ENCODE measurements at places on chromosomes 2 and 18.

- no peak for DNase-seq
These were observed 6.4 kb upstream of the GEMIN6 start for GRCh38 chr2:38771632-38772031.

DNA sequence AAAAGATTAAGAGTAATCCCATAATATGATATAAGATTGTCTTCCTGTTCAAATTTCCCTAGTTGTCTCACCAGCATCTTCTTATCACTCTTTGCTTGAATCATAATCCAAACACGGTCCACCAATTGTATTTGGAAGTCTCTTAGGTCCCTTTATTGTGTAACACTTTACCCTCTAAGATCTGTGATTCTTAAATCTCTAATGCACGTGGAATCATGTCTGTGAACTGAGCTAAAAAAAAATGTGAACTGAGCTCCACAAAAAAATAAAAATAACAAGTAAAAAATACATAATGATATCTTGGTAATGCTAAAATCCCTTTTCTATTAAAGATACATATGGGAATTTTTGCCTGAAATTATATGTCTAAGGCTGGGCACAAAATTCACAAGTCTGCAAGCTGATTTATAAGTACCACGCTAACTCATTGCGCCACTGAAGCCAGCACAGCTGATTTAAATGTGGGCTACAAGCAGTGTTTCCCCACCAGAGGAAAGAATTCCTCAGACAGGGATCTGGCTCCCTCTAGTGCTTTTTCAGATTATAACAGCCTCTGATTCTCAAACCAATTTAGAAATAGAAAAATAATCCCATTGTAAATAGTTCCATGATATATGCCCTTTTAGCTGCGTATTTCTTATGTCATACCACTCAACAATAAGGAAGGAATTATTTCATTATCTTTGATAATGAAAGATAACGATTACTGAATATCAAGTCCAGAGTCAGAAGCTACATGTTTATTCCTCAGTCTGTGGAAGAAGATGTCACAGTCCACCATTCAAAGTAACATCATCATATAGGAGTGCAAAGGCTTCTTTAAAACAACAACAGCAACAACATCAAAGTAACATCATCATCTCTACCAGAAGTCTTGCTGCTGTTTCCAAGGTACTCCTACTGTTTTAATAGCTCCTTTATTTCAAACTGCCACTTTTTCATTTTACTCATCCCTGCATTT lies 22.9 kb downstream of the RBM43 start:
- DNase-seq: peak; percentile 12

- DNase-seq: no peak
These were observed 57.3 kb upstream of the FAM117B start for GRCh38 chr2:202577250-202578183.

- DNase-seq: no peak
These were observed 322.6 kb downstream of the CELF4 start for GRCh38 chr18:37242826-37243560.

DNA sequence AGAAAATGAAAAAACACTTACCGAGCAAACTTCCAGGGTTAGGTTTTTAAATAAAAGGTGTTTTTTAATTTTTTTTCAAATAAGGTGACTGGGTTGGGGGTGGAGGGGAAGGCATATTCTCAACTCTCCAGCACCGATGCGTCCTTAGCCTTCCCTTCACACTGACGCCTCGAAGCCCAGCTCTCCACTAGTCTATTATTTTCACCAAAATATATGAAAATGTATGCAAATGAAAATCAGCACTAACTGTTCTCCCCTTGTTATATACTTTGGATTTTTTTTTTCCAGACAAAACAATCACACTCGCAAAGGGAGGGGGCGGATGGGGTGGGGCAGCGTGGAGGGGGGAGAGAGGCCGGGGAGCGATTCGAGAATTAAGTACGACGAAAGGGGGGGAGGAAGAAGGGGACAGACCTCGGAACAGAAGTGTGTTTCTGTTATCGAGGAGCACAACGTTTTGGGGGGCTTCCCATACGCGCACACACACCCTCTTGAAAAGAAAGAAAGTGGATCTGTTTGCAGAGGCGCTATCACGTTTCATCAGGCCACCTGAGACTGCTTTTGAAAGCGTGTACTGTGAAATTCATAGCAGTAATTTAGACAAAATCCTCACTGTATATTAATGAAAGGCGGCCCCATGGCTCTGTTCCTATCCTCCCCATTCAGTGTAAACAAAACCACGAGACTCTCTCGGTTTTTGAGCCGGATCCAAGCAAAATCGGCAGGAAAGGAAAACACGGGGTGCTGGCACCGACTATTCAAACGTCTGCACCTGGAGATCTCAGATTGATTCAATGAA lies 2.4 kb upstream of the POU3F3 start:
- DNase-seq: no peak

DNA sequence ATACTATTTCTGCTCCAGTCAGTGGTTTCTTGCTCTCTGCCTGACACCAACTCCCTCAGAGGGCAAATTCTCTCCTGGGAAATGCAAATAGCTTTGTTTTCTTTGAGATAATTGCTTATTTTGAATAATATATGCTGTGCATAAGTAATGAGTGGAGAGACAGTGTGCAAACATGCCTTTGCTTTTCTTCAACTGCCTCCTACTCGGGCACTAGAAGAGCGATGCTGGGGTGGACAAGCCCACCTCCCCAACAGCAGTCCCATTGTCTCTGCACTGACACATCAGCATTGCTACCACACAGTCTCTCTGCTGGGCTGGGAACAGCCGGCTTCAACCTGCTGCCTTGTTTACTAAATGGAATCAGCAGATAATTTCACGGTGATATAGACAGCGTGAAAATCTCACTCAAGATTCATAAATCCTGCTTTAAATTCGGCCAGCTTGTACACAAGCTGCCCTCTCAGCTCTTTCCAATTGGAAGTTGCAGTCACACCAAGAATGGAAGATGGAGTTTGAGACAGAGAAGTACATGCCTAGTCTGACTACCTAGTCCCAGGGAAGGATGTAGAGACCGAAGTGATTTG lies 694.5 kb downstream of the TDRD15 start:
- no peak for DNase-seq

DNA sequence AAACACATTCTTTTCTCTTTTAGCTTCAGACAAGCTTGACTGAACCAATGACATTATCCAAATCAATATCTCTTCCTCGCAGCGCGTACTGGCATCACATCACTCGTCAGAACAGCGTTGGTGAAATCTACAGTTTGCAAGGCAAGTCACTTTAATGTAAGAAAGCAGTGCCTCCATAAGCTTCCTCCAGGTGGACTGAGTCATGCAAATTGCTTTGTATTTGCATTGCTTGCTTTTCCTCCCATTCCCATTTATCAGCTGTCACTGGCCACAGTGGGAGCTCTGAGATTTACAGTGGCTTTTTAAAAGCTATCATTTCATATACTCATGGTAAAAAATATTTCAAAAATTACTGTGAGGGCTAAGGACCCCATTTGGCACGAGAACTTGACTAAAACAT lies 189.9 kb downstream of the CD226 start:
- DNase-seq: no peak

DNA sequence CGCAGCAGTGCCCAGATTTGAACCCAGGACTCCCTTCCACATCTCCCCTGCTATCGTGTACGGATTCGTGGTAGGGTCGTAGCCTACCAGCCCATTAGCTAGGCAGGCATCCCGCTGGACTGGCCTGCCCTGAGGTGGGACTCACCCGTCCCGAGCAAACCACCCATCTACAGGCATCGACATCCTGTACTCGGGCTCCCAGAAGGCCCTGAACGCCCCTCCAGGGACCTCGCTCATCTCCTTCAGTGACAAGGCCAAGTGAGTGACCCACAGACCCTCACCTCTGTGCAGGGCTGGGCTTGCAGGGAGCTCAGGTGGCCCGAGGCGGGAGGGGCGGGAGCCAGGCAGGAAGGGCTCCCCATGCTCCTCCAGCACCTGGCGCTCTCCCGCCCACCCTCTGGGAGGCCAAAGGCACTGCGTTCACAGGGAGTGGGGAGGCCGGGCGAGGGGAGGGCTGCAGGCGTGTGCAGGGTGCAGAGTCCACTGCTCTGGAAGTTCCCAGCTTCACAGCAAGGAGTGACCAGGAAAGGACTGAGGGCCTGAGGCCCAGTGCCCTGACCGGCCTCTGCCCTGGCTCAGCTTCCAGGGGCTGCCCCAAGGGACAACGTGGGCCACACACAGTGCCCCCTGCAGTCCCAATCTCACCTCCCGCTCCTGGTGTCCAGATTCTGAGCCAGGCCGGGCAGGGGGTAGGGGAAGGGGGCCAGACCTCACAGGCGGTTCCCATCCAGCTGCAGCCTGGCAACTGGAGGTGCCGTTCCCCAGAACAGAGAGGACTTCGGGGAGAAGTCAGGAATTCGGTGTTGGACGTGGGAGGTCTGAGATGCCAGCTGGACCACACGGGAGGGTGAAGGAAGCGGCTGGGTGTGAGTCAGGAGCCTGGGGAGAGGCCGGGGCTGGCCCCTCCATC lies 5.4 kb downstream of the AGXT start:
- no peak for DNase-seq

DNA sequence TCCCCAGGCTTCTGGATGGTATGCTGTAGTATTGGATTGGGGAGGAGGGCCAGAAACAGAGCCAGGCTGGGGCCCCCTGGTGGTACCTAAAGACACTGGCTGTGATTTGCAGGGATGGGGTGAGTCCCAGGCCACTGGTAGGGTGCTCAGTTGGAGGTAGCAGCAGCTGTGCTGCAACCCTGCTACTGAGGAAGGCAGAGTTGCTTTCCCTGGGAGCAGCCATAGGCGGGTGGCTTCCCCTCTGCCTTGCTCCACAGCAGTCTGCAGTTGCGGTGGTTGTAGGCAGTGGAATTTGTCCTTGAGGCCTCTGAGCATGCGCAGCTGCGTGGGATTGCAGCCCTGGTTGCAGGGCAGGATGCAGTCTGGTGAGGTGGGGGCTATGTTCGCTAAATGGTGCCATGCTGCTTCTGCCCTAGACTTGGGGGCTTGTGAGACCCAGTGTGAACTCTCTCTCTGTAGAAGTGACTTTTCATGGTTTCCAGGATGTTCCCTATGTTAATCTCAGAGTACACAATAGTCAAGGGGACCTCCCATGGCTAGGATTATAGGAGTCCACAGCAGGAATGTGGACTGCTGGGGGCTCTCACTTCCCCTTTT lies 443.5 kb downstream of the XIRP2 start:
- DNase-seq: no peak

GRCh38 chr2:74097574-74097973 lies 50.1 kb downstream of the BOLA3 start:
- DNase-seq: no peak

DNA sequence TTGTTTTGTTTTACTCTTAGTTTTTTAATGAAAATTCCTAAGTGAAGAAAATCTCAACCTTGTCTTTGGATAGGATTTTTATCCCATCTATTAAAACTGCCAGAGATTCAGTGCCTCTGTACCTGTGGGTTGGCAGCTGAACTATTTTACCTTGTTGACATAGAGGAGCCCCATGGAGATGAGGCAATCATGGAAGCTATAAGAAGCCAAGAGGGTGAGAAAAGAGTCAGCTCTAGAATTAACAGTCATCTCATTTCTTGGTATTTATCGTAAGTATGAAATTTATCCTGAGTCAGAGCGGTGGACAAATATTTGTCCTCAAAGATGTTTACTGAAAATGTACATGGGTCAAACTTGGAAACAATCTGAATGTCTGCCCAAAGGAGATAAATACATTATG lies 35.8 kb upstream of the PGAP1 start:
- DNase-seq: no peak

DNA sequence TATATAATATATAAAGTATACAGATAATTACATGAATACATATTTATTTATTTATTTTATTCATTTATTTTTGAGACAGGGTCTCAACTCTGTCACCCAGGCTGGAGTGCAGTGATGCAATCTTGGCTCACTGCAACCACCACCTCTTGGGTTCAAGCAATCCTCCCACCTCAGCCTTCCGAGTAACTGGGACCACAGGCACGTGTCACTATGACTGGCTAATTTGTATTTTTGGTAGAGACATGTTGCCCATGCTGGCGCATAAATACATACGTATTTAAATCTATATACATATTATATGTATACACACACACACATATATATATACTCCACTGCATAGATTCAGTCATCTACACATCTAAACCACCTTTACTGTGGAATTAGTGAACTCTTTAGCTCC lies 20.6 kb upstream of the NDUFV2 start:
- DNase-seq: peak; percentile 23

DNA sequence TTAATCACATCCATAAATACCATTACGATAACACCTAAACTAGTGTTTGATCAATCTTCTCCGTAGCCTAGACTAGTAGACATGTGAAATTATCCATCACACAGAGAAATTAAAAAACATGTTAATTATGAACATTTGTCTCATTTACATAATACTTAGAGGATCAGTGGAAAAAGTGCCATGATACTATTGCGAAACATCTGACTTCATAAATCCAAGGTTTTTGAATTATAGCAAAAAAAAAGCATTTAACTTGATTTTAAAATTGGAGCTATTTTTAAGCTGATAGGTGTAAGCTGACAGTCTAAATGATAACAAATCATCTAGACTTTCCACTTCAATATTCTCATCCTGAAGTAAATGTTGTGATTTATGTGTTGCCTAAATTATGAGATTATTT lies 51.6 kb downstream of the CBLN2 start:
- no peak for DNase-seq

- no peak for DNase-seq
These were observed 254.0 kb downstream of the MEIS1 start for GRCh38 chr2:66688951-66689350.

- no peak for DNase-seq
These were observed 1502.9 kb downstream of the LRP1B start for GRCh38 chr2:140627885-140628284.

GRCh38 chr2:85594715-85595300 lies 737 bp upstream of the RNF181 start:
- DNase-seq: no peak

DNA sequence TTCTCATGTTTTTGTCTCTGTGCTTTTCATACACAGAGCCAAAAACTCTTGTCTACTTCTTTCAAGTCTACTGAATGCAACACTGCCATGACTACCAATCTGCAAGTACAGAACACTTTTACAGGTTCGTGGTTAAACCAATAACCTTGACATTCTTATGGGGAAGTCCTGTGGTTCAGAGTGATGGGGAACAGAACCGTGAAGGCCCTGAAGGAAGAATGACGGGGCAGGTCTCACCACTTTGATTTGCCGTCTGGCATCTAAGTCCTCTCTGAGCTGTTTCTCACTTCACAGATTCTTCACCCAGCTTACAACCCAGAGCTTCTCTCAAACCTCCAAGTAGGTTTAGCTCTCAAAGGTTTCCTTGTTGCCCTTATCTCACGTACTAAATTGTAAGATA lies 117.5 kb upstream of the SNTG2 start:
- DNase-seq: no peak

- no peak for DNase-seq
These were observed 333.3 kb upstream of the ACVR2A start for GRCh38 chr2:147511491-147511948.

GRCh38 chr18:3395466-3395865 lies 54.5 kb upstream of the TGIF1 start:
- DNase-seq: no peak

GRCh38 chr2:165820296-165820695 lies 26.2 kb upstream of the GALNT3 start:
- DNase-seq: no peak

DNA sequence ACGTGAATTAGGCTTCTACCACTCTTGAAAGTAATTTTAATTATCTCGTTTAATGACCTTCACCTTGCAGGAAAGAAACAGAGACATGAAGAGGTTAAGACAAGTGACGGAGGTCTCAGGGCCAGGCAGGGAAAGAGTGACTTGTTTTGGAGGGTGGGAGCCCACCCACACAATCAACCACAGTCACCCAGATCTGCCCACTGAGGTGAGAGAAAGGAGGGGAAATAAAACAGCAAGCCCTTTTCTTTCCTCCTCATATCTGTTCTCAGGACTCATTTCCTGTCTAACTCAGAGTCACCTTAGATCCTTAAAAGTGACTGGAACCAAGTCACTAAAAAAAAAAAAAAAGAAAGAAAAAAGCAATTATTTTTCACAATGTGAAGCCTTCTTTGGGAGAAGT lies 26.8 kb downstream of the ATP8B1 start:
- DNase-seq: peak; percentile 2

All from stimulated activated CD8-positive, alpha-beta memory T cell treated with anti-CD3 and anti-CD28 coated beads, Interleukin-7, amount 100 ng/mL, for 4 hours (primary cell).